ENCODE measurements at places on chromosomes 1 and 21.

GRCh38 chr1:73800376-73800775 lies 397.6 kb downstream of the LRRIQ3 start:
- no peak for DNase-seq

- DNase-seq: no peak
These were observed 45.6 kb upstream of the COA6 start for GRCh38 chr1:234327577-234328164.

GRCh38 chr1:18139198-18139981 lies 31.8 kb downstream of the IGSF21 start:
- no peak for DNase-seq

- DNase-seq: no peak
These were observed 18.5 kb upstream of the GREM2 start for GRCh38 chr1:240630409-240630808.

DNA sequence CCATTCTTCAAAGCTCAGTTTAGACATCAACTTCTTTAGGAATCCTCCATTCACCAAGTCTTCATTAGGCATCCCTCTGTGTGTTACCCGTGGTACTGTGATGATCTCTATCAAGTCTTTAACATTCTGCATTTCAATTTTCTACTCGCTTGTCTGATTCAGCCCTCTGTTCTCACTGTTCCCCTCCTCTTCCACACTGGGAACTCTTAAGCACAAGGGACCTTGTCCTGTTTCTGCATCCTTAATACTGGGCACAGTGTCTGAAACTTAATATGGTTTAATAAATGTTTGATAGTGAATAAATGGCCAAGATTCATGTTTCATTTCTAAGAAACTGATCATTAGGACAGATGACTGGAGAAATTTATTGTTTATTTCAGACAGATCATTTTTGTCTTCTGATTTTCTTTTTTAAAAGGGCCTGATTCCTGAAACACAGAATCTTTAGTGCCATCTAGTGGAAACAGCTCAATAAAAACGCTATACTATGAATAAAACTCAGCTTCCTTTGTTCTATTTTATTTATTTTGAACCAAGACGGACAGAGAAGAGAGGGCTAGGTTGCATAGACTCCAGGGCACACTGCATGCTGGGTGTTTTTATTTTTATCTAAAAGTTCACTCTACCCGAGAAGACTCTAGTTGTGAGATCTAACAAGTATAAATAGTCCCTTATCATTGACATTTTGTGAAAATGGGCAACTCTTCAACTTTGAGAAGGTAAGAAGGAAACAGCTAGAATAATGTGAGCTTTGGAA lies 7.0 kb upstream of the TRIM45 start:
- no peak for DNase-seq

DNA sequence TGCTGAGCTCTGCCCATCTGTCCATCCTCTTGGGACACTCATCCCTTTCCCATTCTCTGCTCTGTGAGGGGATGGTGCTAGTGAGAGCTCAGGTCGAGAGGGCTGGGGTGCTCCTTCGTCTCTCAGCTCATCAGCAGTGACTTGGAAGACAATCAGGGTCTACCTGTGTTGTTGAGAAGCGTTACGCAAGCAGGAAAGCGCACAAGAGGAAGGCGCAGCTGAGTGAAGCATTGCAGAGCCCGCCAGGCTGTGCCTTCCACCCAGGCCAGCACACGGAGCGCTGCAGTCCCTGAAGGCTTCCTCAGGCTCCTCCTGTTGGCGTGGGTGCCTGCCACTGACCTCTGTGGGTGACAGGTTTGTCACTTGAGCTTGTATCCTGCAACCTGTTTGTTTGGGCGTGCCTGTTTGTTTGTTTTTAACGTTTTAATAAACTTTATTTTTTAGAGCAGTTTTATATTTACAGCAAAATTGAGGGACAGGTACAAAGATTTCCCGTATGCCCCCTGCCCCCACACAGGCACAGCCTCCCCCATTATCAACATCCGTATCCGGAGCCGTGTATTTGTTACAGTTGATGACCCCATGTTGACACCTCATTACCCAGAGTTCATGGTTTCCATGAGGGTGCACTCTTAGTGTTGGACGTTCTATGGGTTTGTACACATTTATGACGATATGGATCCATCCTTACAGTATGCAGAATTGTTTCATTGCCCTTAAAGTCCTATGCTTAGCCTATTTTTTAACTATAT lies 36.7 kb downstream of the ADARB1 start:
- DNase-seq: no peak

- no peak for DNase-seq
These were observed 69.1 kb downstream of the LAMC1 start for GRCh38 chr1:183092350-183092749.

DNA sequence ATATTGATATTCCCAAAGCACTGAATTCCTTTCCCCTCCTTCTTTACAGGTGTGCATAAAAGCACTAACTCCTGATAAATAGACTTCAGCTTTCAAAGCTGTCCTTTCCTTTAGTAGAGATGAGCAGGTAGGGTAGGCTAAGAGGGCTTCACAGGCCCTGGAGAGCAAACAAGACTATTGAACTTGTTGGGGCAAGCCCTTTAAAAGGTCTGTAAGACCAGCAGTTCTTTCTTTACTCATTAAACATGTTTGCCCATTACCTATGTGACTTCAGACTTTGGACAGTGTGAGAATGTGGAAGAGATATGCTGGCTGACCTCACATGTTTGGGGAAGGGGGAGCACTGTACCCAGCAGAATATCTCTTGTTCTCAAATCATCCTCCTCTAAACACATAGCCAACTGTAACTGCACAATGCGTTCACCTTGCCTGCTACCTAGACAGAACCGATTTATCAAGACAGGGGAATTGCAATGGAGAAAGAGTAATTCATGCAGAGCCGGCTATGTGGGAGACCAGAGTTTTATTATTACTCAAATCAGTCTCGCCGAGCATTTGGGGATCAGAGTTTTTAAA lies 27.1 kb upstream of the HAO2 start:
- DNase-seq: no peak

- DNase-seq: no peak
These were observed 141.0 kb upstream of the TNR start for GRCh38 chr1:175884369-175884768.

DNA sequence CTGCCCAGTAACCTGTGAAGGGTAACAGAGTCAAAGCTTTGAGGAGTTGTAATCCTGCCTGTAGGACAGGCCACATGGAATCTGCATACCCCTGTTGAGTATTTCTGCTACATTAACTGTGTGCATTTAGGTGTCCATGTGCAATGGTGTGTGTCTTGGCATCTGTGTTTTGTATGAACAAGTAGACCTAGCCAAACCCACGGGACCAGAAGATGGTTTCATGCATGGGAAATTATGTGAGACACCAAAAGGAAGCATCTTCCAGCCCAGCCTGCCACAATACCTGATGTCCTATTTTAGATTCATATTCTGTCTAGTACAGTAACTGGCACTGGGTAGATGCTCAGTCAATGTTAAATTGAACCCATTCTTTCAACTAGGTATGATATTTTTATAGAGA lies 70.8 kb upstream of the KCND3 start:
- no peak for DNase-seq

- no peak for DNase-seq
These were observed 66.1 kb downstream of the PLXNA2 start for GRCh38 chr1:208178091-208178529.

Data from activated CD4-positive, alpha-beta T cell treated with anti-CD3 and anti-CD28 coated beads for 24 hours (primary cell).